ENCODE measurements at places on chromosomes 12 and 14.

GRCh38 chr14:65926504-65926903 lies 514.0 kb downstream of the FUT8 start:
- DNase-seq = no peak

DNA sequence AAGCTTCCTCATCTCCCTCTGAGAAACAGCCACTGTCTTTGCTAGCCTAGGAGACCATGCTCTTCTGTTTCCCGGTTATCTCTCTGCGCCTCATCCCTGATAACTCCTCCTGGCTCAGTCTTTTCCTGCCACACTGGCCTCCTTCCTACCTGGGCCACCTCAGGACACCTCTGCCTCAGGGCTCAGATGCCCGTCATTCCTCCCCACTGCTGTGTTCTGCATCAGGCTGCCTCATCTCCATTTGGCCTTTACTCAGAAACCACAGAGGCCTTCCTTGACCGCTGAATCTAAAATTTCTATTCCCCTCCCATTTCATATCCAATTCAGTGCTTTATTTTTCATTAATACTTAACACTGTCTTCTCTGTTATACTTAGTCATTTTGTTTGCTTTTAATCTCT lies 311.0 kb upstream of the RGS6 start:
- DNase-seq = no peak

DNA sequence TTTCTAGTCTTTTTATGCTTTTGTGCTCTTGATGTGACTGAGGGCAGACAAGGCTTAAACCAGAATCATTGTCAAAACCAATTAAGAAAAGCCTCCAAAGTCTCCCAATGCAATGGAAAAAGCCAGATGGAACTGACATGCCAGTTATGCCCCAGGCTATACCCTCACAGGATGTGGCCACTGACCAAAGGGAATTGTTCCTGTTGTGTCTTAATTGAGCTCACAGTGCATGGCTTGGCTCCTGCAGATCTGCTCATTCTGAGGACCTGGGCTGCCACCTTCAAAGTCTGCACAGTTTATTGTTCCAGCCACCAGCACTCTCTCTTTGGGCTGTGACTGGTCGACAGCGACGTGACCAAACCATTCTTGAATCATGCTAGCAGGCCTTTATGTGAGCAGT lies 17.1 kb upstream of the BICD1 start:
- DNase-seq = no peak

- DNase-seq = no peak
These were observed 19.1 kb upstream of the CEP170B start for GRCh38 chr14:104845834-104846441.

DNA sequence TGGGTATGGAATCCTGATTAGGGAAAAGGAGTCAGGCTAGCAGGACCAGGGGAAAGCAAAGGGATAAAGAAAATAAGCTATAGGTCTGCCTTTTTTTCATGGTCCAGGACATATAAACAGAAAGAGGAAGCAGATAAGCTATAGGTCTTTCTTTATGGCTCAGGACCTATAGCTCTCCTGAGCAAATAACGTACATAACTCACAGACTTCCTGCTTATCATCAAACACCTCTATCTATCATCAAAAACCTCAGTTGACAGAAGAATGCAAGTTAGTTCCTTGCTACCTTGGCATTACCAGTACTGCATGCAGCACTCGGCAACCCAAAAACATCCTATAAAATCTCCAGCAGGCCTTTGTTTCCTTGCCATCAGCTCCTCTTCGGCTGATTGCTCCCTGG lies 238.7 kb upstream of the OR4E1 start:
- no peak for DNase-seq

Data from left renal cortex interstitium (tissue), 4 donors.